ENCODE measurements at places on chromosomes 12 and 14.

DNA sequence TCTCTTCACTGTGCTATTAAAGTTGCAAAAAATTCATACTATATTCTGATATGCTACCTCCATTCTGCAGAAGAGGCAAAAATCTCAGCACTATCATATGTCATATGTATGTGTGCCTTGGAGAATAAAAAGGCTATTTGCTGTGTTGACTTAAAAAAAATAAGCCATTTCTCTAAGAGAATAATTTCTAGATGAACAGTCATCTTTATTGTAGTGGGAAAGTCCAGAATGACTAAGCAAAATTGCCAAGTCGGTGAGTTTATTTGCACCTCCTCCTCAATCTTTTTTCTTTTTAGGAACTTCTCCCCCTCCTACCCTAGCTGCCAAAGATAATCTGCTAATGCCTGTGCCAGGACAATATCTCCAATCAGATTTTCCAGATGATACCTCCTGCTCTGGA is 353.8 kb upstream of the FAR2 start:
- no peak for DNase-seq

DNA sequence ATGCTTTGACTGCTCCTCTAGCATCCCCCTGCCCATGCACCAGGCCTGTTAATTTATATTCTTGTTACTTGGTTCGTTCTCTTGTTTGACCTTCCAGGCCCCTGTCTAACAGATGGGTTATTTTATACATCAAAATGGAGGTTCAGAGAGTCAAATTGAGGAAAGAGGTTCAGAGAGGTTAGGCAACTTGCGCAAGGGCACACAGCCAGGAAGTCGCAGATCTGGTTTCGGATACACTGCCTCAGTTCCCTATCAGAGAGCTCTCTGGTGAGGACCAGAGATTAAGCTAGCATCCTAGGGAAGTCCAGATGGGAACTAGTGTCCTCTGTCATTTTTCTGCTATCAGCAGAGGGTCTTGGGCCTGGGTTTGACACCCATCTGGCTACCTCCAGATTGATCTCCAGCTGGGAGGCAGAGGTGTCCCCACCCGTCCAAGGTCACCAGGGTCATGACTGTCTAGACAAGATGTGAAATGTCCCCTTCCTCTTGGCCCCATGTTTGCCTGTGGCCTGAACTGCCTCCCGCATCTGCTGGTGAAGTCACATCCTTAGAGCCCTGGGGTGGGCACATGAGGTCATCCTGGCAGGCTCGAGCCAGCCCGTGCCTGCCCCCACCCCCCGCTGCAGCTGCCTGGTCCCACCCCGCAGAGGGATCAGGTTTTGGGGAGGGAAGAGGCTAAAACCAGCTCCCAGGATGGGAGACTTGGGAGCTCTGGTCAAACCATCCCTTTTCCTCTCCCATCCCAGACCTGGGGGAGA is 84.3 kb upstream of the NCOR2 start:
- DNase-seq, result no peak

GRCh38 chr14:94971750-94972149 is 185.6 kb downstream of the DICER1 start:
- no peak for DNase-seq

DNA sequence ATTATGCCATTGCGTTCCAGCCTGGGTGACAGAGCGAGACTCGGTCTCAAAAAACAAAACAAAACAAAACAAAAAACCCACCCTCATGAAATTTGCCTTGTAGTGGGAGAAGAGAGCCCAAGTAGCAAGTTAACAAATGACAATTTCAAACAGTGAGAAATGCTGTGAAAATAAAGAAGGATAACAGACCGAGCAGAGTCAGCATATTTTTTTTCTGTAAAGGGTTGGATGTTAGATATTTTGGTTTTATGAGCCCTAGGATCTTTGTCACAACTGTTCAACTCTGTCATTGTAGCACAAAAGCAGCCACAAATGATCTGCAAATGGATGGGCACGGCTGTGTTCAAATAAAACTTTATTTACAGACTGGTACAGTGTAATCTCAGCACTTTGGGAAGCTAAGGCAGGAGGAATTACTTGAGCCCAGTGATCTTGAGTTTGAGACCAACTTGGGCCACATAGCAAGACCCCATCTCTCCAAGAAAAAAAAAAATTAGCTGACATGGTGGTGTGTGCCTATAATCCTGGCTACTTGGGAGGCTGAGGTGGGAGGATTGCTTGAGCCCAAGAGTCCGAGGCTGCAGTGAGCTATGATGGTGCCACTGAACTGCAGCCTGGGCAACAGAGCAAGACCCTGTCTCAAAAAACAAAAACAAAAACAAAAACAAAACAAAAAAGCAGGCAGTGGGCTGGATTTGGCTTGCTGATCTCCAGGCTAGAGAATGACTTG is 117.1 kb downstream of the PTPN11 start:
- no peak for DNase-seq
